ENCODE measurements at places on chromosomes 11 and 22.
A peak's percentile ranks its signal among the peaks of the same experiment; 100 is the strongest.

- no peak for DNase-seq
Measured at GRCh38 chr11:110712659-110713448, 617 bp upstream of the ARHGAP20 start.

DNA sequence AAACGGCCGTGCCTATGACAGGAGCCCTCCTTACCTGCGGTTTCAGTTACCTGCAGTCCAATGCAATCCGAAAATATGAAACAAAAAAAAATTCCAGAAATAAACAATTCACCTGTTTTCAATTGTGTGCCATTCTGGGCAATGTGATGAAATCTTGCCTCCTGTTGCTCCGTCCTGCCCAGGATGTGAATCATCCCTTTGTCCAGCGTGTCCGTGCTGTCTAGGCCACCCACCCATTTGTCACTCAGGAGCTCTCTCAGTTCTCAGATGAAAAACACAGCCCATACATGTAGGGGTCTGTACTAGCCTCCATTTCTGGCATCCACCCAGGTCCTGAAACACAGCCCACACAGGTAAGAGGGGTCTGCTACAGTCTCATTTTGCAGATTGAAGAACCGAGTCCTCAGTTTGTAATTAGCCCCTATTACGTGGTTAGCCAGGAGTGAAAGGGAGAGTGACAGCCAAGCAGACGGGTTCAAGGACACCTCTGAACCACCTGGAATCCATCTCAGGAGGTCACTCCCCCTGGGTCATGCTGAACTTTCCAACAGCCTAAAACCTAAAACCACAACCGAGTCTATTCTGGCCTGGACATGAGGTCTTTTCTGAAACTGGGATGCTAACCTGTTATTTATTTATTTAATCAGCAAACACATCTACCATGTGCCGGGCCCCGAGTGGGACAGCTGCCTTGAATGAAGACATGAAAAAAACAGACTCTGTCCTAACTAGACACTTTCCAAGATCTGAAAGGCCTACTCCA is 317.2 kb downstream of the SHANK2 start:
- no peak for DNase-seq

GRCh38 chr11:15697437-15698236 is 582.9 kb downstream of the INSC start:
- no peak for DNase-seq

DNA sequence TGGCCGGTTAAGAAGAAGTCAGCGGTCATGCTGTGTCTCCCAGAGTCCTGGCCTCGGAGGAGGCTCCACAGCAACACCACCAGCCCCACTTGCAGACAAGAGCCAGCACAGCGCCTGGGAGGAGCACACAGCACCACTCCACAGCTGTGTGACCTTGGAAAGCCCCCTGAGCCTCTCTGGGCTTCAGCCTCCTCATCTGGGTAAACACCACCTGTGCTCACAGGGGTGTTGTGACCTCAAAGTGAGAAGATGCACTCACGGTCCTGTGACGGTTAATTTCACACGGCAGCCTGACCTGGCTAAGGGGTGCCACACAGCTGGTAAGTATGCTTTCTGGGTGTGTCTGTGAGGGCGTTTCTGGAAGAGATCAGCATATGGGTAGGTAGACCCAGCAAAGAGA is 54.7 kb downstream of the PHF21B start:
- DNase-seq: no peak

DNA sequence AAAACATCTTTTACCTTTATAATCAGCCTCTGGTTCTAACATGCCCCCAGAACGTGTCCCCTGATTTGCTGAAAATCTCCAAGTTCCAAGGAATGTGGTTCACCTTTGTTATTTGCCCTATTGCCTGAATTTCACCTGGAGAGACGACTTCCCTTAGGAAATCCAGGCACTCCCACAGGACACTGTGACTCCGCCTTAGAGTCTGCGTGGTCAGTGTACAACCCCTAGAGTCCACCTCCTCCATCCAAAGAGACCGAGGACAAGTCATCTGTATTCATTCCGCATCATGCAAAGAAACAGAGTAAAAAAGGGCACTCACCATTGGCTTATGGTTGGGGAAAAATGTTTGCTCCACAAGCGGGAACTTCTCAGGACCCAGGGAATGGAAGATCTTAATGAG is 63.1 kb downstream of the TIMP3 start:
- DNase-seq: no peak

DNA sequence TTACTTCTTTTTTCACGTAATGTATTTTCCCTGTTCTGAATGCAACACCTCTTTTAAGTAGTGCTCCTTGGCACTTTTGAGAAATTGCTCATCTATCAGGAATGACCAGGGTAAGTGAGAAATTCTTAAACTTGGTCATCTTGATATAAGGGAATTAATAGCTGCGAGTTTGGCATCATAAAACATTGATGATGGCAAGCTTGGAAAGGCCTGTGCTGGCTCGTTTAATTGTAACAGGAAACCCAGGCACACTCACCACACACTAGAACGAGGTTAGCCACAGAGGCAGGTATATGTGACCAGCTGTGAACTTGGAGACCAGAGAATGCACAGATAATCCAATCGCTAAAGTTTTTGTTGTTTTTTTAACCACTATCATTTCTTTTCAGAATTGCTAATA is 24.3 kb downstream of the FAM118A start:
- no peak for DNase-seq

- DNase-seq: peak; percentile 67
Measured at GRCh38 chr11:87352759-87353707, 315.3 kb downstream of the TMEM135 start.

- DNase-seq: peak; percentile 69
Measured at GRCh38 chr11:128859563-128860441, 7.3 kb downstream of the KCNJ1 start.

DNA sequence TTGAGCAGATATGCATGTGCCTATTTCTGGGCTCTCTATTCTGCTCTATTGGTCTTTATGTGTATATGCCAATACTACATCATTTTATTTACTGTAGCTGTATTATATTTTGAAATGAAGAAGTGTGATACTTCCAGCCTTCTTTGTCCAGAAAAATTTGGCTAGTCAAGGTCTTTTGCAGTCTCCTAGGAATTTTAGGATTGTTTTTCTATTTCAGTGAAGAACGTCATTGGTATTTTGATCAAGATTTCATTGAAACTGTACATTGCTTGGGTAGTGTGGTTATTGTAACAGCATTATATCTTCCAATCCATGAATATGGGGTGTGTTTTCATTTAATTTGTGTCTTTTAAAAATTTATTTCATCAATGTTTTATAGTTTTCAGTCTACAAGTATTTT is 400.3 kb downstream of the AASDHPPT start:
- DNase-seq: no peak

DNA sequence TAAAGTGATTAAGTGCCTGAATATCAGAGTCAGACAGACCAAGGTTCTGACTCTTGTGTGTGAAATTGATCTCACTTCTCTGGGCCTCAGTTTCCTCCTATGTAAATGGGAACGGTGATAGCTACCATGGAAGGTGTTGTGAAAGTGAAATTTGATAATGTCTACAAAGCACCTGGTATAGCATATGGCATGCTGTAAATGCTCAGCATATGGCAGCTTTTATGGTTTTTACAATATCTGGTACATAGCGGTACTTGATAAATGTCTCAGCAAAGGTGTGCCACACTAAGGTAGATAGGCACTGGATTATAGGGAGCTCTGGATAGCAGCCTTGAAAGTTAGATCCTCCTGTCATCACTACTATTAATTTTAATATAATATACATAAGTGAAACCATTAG is 19.9 kb downstream of the POU2AF2 start:
- DNase-seq: no peak

- peak; percentile 95 for DNase-seq
Measured at GRCh38 chr22:20429254-20430100, 8.1 kb downstream of the SCARF2 start.

DNA sequence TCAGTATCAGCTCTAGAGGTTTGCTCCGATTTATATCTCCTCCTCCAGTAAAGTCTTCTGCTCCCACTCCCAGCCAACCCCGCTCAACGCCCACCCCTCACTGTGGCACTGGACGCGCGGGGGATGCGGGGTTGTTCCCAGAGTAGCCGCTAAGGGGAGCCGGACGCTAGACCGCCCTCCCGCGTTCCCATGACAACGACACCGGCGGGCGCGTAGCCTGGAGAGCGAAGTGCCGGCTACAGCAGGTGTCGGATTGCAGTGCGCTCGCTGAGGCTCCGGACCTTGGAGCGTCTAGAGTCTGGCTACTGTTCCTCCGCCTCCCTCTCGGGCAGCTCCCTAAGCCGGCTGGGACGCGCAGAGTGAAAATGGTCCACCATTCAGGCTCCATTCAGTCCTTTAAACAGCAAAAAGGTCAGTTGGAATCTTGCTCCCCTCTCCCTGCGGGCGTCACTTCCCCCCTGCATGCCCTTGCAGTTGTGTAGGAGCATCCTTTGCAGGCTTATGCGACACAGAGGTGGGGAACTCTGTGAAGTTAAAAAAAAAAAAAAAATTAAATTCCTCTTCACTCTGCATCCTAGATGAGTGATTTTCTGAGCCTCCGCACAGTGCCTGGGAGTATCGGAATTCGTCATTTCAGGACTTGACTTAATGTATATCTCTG is at the start of gene ANO3:
ANO3 (plus strand) TSS at position 220 of the 661 bp plus-strand sequence; CDS start at position 366, 146 bp downstream.
- peak; percentile 19 for DNase-seq

GRCh38 chr11:125945011-125945796 is 640 bp upstream of the VSIG10L2 start:
- no peak for DNase-seq

GRCh38 chr11:128499613-128500253 is 87.6 kb downstream of the ETS1 start:
- DNase-seq: no peak

- peak; percentile 52 for DNase-seq
Measured at GRCh38 chr22:41576877-41577276, 12.8 kb downstream of the PMM1 start.

GRCh38 chr11:105315287-105315686 is 175.7 kb upstream of the CARD18 start:
- DNase-seq: no peak

GRCh38 chr11:13384908-13385640 is 77.9 kb downstream of the BTBD10 start:
- peak; percentile 12 for DNase-seq

- no peak for DNase-seq
Measured at GRCh38 chr22:34841911-34842310, 224.0 kb upstream of the ISX start.

DNA sequence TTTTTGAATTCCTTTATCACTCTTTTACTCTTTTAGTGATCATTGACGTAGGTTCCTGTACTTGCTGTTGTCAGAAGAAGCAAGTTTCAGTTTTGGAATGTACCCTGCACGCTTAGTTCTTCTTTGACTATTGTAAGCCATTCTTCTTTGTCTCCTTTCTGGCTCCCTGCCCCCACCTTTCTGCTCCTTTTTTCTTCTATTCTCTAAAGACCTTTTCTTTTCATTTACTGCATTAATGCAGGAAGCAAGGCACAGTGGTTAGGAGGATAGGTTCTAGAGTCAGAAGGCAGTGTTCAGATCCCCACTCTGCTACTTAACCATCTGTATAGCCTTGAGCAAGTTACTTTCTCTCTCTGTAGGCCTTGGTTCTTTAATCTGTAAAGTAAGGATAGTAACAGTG is 33.7 kb upstream of the RAG2 start:
- DNase-seq: no peak

DNA sequence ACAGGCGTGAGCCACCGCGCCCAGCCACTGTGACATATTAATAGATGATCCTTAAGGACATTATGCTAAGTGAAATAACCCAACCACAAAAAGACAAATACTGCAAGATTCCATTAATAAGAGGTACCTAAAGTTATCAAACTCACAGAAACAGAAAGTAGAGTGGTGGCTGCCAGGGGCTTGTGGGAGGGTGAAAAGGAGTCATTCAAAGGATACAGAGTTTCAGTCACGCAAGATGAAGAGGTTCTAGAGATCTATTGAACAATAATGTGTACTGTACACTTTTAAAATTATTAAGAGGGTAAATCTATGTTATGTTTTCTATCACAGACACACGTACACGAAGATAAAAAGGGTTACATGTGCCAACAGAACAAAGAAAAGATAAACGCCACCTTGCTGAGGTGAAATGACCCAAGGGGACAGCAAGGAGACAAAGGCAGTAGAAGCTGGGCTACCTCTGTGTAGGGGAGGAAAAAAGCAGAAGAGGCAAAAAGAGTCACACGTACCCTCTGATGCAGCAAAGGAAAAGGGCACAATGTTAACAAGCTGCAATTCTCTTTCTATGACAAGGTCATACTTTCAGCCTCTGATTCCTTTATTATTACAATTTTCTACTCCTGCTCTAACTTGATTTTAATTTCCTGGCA is 65.3 kb downstream of the AMBRA1 start:
- DNase-seq: no peak

GRCh38 chr11:14578541-14578956 is 58.4 kb upstream of the PSMA1 start:
- peak; percentile 36 for DNase-seq

DNA sequence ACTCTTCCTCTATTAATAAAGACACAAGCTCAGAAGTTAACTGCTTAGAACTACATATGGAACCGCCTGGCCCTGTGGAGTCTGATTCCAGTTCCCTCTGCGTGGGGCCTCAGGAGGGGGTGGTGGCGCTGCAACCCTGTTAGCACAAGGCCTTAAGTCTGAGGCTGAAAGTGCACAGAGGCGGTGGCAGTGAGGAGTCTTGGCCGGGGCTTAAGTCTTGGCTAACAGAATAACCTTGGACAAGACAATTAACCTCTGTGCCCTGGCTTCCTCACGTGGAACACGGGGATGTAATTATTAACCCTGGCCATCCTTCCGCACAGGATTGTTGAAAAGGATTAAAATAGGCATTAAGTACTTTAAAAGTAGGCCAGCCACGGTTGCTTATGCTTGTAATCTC is 191.5 kb downstream of the CEP164 start:
- no peak for DNase-seq

- no peak for DNase-seq
Measured at GRCh38 chr11:21059879-21060278, 390.5 kb downstream of the NELL1 start.

- DNase-seq: no peak
Measured at GRCh38 chr11:65606876-65607613, 7.0 kb downstream of the MAP3K11 start.

DNA sequence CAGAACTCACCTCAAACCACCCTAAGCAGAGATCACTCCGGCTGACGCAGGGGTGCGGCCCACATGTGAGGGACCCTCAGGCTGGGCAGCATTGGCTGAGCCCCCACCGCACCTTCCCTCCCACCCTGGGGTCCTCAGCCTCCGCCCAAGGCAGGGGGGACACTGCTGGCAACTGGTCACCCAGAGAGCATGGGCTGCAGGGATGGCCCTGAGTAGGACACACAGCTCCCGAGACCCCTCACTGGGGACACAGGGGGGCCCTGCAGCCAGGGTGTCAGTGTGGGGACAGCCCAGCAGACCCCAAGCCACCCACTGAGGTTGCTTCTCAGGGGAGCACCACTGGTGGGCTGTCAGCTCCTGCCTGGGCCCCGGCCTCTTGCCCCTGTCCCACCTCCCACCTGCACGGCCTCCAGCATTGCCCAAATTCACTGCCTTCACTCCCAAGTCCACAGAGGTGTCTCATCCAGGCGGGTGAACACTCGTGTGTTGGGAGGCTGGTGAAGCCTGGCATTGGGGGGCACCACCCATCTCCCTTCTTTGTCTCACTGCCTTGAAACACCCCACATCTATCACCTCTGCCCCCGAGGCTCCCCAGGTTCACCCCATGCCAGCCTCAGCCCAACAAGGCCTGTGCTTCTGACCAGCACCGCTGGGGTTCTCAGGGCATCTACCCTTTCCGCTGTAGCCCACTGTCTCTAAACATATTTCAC is 4.7 kb downstream of the C11orf21 start:
- no peak for DNase-seq

Measured in GM19239 (cell line).